Bronchial smooth muscle cell (primary cell): ENCODE measurements at places on chromosomes 7 and 10. TPM values are rescaled to one million over a fixed set of nuclear protein-coding genes. Genes with fewer than 3 reads are reported as not detected.

CAV2 gene
- total RNA-seq = 35.8 and 61.7 TPM in 2 replicates

CFAP46 gene
- 0.95 and 1.2 TPM in 2 replicates for total RNA-seq

ZNF438 gene
- total RNA-seq = 3.0 and 3.3 TPM in 2 replicates

PCLO gene
- total RNA-seq = under 0.01 TPM in 2 replicates

FRAT1 gene
- total RNA-seq = 2.2 and 2.4 TPM in 2 replicates

MAP3K8 gene
- 6.9 and 7.1 TPM in 2 replicates for total RNA-seq

BLVRA gene
- 36.3 and 53.4 TPM in 2 replicates for total RNA-seq

IGFBP1 gene
- not detected in 2 replicates for total RNA-seq

MTPN gene
- total RNA-seq = 72.4 and 105 TPM in 2 replicates

PTPN20 gene
- total RNA-seq = under 0.01 and 0.09 TPM in 2 replicates

EN2 gene
- under 0.01 TPM in 1 of 2 replicates, not detected in the other for total RNA-seq

H2BK1 gene
- not detected in 2 replicates for total RNA-seq

OR13A1 gene
- total RNA-seq = under 0.01 TPM in 1 of 2 replicates, not detected in the other

ZEB1 gene
- total RNA-seq = 133 and 337 TPM in 2 replicates

ITPRID1 gene
- not detected in 2 replicates for total RNA-seq

AGR3 gene
- not detected in 2 replicates for total RNA-seq

PRKAR2B gene
- total RNA-seq = 2.4 and 3.4 TPM in 2 replicates

HTR5A gene
- total RNA-seq = not detected in 2 replicates

WASL gene
- total RNA-seq = 5.4 and 9.1 TPM in 2 replicates

ANKRD2 gene
- 0.16 and 4.9 TPM in 2 replicates for total RNA-seq

CALHM1 gene
- not detected in 2 replicates for total RNA-seq

TMEM229A gene
- not detected in 2 replicates for total RNA-seq

OR6V1 gene
- total RNA-seq = not detected in 2 replicates

DRGX gene
- not detected in 2 replicates for total RNA-seq

ZMYND11 gene
- 40.8 and 55.1 TPM in 2 replicates for total RNA-seq

MPLKIP gene
- 4.2 and 13.7 TPM in 2 replicates for total RNA-seq

DIP2C gene
- total RNA-seq = 12.3 and 18.4 TPM in 2 replicates

GPC2 gene
- 0.95 and 1.5 TPM in 2 replicates for total RNA-seq

NPM3 gene
- 93.2 and 113 TPM in 2 replicates for total RNA-seq

INMT gene
- 14.3 and 17.0 TPM in 2 replicates for total RNA-seq

MSS51 gene
- 1.1 and 1.4 TPM in 2 replicates for total RNA-seq

ADAM12 gene
- total RNA-seq = 9.1 and 11.5 TPM in 2 replicates

AGAP3 gene
- total RNA-seq = 34.2 and 40.8 TPM in 2 replicates

SLIT1 gene
- total RNA-seq = under 0.01 TPM in 2 replicates

HOXA9 gene
- not detected in 2 replicates for total RNA-seq

ABCB4 gene
- total RNA-seq = 5.7 and 6.8 TPM in 2 replicates

PON1 gene
- not detected in 2 replicates for total RNA-seq

PAX4 gene
- total RNA-seq = not detected in 2 replicates

ZNF503 gene
- total RNA-seq = 6.7 and 16.4 TPM in 2 replicates

EPO gene
- total RNA-seq = not detected in 2 replicates

PDZD7 gene
- total RNA-seq = 1.8 and 2.0 TPM in 2 replicates

ANKRD30A gene
- total RNA-seq = not detected in 2 replicates

GIMAP7 gene
- total RNA-seq = not detected in 2 replicates

JCAD gene
- total RNA-seq = 2.0 and 4.3 TPM in 2 replicates

ADAM22 gene
- 0.47 and 1.4 TPM in 2 replicates for total RNA-seq

EGFR gene
- 31.7 and 35.5 TPM in 2 replicates for total RNA-seq

BPGM gene
- 28.7 and 29.7 TPM in 2 replicates for total RNA-seq

NKX2-3 gene
- total RNA-seq = not detected in 2 replicates

KEL gene
- total RNA-seq = not detected in 2 replicates

CYP26A1 gene
- not detected in 2 replicates for total RNA-seq

ANKRD1 gene
- total RNA-seq = 0.16 and 0.43 TPM in 2 replicates

LYZL2 gene
- not detected in 2 replicates for total RNA-seq

EBF3 gene
- total RNA-seq = 9.0 and 18.0 TPM in 2 replicates

ITPRIP gene
- 7.3 and 8.7 TPM in 2 replicates for total RNA-seq

SPDYE1 gene
- under 0.01 TPM in 1 of 2 replicates, not detected in the other for total RNA-seq

TEX36 gene
- total RNA-seq = 0.16 TPM in 1 of 2 replicates, not detected in the other
